Activated CD4-positive, alpha-beta T cell treated with anti-CD3 and anti-CD28 coated beads, Interleukin-2, amount 50 U/mL, for 1 hour (primary cell): ENCODE measurements at places on chromosomes 11 and 22.

GRCh38 chr11:131370090-131370751 lies at the start of gene NTM:
Gene NTM, plus strand, starts transcription at chr11:131370615.
- DNase-seq, result no peak

GRCh38 chr11:76805206-76805913 lies 22.2 kb downstream of the TSKU start:
- DNase-seq, result no peak

- no peak for DNase-seq
Observed at GRCh38 chr11:37907436-37908218, 1309.6 kb upstream of the RAG2 start.

DNA sequence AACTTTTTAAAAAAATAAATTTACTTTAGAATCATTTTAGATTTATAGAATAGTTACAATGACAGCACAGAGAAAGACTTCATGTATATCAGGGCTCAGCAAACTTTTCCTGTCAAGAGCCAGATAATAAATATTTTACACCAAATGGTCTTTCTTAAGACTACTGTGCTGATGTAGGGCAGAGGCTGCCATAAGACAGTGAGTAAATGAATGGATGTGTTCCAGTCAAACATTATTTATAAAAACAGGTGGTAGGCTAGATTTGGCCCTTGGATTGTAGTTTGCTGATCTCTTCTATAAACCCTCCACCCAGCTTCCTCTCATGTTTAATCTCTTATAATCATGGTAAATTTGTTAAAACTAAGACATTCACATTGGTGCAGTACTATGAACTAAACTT lies 33.0 kb downstream of the CECR2 start:
- DNase-seq, result no peak

DNA sequence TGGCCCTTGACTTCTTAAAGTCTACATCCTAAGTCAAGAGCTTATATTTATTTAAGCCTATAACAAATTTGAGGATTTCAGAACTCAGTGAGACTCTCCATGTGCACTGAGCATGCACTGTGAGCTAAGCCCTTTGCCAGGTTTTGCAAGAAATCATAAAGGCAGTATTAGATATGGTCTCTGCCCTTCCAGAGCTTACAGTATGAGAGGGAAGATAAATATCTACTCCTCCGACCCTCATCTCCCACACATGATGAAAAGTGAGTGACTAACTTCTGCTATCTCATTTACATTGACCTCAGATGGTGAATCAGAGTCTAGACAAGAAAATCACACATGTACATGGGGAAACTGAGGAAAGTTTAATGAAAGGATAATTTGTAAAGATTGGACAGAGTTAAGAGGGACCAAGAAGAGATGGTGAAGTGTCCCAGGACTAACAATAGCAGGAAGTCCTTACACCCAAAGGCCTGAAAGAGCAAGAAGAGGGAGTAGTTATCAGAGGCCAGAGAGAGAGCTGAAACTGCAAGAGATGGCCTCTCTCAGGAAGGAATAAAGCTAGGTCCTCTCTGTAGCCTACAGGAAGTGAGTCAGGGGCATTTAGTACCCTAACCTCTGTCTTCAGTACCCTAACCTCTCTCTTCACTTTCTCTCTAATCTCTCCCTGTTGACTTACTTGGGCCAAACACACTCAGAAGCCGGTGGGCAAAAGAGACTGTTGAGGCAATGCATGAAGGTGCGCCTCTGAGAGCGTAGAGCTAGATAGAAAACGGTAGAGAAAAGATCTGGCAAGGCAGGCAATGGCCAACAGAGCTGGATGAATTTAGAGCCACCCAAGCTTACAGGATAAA lies 23.0 kb upstream of the BLID start:
- DNase-seq, result no peak

DNA sequence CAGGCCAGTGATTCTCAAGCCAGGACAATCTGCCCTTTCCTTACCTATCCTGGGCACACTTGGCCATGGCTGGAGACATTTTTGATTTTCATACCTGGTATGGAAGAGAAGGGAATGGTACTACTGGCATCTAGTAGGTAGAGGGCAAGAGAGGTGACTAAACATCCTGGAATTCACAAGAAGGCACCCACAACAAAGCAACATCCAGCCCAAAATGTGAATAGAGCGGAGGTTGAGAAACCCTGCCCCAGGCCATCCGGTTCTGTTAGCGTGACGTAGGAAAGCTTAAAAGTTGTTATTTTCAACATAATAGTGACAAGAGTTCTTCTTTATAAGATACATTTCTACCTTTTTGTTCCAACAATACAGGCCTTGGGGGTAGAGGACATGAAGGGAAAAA lies 114.9 kb upstream of the ALX4 start:
- no peak for DNase-seq

- DNase-seq, result no peak
Observed at GRCh38 chr11:88414385-88414861, 76.9 kb upstream of the CTSC start.

- no peak for DNase-seq
Observed at GRCh38 chr11:123587044-123587443, 67.4 kb downstream of the SCN3B start.

DNA sequence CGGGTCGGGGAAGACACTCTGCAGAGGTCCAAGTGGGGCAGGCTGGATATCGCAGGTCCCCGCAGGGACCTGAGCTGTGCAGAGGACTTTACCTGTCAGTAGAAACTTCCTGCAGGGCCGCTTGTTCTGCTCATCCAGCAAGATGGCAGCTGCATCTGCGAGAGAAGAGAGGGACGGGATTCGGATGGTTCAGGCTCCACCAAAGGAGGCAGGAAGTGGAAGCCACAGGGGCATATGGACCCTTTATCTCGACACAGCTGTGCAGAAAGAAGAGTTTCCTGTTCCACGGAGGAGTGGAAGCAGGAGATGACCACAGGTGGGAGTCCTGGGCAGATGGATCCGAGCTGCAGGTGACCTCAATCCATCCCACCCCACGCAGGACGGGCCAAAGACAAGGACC lies 22.5 kb downstream of the CABP7 start:
- no peak for DNase-seq

- no peak for DNase-seq
Observed at GRCh38 chr11:31987118-31988005, 103.5 kb upstream of the RCN1 start.

- no peak for DNase-seq
Observed at GRCh38 chr11:69797156-69797555, 22.0 kb upstream of the FGF4 start.

GRCh38 chr11:46696212-46696558 lies 4.2 kb downstream of the ARHGAP1 start:
- DNase-seq, result no peak

DNA sequence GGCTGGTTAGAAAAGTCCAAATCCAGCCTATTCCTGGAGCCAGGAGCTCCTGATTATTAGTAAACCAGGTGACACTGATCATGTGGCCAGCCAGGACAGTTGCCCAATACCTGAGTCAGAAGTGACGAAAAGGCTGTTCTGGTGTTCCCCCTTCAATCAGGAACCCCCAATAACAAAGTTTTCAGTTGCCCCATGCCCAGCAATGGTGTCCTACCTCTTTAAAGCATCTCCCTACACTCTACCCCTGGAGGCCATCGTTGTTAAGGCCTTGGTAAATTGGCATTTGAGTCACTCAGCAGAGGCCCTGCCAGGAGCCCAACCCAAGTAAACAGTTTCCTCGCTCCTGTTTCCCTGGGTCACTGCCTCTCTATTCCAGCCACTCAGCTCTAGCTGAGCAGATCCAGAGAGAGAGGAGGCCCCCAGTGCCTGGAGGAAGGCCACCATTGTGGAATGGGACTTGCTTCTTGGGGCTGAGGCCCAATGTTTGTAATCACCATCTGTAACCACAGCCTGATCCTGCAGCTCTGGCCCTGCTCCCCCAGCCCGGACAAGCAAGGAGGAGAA lies 25.0 kb downstream of the ARHGAP1 start:
- DNase-seq, result no peak

DNA sequence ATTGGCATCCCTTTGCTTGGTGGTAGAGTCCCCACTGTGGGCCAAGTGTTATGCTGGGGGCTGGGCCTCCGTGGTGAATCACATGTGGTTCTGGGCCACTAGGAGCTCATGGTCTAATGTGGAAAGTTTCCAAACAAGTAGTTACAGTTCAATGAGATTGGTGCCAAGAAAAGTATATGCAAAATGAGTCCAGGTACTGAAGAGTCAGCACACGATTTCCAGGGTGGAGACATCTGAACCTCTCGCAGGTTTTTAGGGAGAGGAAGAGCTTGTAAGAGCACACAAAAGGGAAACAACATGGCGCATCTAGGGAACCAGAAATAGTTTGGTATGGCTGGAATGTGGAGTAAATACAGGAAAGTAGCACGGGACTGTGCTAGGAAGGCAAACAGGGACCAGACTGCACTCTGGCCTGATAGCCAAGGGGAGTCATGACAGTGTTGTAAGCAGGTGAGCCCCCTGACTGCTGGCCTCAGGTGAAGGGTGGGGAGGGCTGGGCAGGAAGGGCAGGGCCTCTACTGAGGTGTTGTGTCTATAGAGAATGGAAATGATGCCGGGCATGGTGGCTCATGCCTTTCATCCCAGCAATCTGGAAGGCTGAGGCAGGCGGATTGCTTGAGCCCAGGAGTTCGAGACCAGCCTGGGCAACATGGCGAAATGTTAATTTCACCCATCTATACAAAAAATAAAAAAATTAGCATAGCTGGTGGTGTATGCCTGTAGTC lies 12.6 kb downstream of the POLR2F start:
- no peak for DNase-seq

DNA sequence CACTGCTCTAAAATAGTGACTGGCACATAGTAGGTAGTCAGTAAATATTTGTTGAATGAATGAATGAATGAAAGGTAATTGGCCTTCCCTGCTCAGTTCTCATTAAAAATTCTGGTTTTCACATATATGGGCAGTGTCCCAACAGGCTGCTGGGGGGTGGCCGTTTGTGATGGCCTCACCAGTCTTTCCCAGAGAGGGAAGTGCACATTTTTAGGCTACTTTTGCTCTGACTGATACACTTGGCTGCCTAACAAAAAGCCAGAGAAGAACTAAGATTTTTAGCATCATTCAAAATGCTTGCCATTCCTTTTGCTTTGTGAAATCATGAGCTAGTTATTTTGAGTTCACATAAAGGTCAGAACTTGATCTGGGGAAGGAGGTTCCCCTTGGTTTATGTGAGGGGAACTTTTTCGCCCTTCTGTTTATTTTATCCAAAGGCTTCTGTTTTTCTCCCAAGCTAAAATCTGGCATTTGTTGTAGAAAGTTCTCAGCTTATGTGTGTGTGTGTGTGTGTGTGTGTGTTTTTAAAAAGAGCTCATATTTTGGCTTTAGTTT lies 83.1 kb downstream of the PTPRJ start:
- DNase-seq, result no peak

- DNase-seq, result no peak
Observed at GRCh38 chr22:46798041-46798365, 35.6 kb downstream of the TBC1D22A start.

GRCh38 chr11:82557274-82557673 lies 176.4 kb downstream of the FAM181B start:
- no peak for DNase-seq

- no peak for DNase-seq
Observed at GRCh38 chr11:30380846-30381245, 57.9 kb downstream of the ARL14EP start.

DNA sequence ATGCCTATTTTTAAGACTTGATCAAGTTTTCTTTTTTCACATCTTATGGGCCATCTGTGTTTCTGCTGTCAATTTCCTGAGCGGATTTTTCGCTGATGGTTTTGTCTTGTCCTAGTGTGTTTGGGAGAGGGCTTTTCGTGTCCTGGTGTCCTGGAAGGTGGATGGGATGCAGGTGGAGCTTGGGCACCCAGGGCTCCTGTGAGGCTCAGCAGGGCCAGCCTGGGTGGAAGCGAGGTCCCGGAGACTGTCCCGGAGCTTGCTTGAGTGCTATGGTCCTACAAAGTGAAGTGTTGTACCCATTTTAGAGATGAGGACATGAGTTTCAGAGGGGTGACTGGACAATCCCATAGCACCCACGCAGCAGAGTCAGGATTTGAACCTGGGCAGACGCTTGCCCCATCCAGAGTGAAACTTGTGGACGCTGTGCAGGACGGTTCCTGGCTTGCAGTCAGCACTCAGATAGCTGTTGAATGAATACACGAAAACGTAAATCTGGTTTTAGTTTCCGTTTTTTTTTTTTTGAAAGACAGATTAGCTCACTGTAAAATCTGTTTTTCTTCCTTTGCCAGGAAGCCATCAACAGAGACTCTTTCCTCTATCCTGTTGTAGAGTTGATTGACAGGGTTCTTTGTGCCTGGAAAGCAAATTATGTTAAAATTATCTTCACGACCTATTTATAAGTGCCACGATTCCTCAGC lies 64.1 kb downstream of the TBC1D22A start:
- DNase-seq, result no peak

DNA sequence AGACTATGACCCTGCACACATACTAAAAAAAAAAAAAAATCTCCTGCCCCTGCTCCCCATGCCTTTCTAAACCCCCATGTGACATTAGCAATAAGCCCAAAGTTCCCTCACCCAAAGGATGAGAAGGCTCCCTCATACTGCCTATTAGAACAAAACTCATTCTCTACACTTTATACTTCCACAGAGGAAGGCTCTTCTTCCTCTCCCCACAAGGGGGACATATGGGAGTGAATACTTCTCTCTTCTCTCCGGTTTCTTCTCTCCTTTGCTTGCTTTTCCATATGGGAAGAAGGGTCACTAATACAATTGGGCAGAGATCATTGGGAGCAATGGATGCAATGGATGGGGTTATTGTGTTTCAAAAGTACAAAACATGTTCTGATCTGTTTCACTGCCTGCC lies 3.3 kb downstream of the OR52L1 start:
- DNase-seq, result no peak

DNA sequence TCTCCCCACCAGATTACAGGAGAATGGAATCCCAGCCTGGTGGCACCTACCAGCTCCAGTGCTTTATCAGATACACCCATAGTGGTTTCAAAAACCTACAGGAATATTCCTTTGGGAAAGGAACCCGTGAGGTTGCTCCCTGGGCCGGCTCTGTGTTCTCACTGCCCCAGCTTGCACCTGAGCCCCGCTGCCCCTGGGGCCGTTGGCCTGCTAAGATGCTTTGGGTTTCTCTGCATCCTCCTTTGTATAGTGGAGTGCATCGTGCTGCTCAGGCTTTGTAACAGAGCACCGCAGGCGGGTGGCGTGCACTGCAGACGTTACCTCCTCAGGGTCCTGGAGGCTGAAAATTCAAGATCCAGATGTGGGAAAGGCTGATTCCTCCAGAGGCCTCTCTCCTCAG lies 414.1 kb downstream of the BRD1 start:
- no peak for DNase-seq

- DNase-seq, result no peak
Observed at GRCh38 chr11:100557830-100558611, 129.1 kb upstream of the ARHGAP42 start.
